Activated CD4-positive, alpha-beta T cell treated with anti-CD3 and anti-CD28 coated beads for 36 hours (primary cell): ENCODE measurements at places on chromosomes 11 and 22. TPM values are rescaled to one million over a fixed set of nuclear protein-coding genes. Genes with fewer than 3 reads are reported as not detected.

DNA sequence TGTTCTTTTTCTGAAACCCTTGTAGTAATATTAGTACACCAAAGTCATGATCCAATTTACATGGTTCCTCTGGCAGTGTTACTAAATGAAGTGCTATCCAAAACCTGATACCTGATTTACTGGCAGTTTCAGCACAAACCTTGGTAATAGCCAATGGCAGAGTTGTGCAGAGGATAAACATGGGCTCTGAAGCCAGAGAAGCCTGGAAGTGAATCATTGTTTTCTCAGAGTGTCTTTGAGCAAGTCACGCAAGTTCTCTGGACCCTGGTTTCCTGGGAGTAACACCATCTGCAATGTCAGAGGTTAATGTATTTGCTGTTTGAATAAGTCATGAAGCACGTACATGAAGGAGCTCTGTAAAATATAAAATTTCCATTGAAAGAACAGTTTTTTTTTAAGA, 222.3 kb upstream of the NARS2 start:
- DNase-seq: no peak

- DNase-seq: peak; percentile 94
Measured at GRCh38 chr11:67438158-67438902, 848 bp upstream of the PTPRCAP start.

GRCh38 chr11:130854483-130854882, 61.8 kb downstream of the SNX19 start:
- no peak for DNase-seq

DNA sequence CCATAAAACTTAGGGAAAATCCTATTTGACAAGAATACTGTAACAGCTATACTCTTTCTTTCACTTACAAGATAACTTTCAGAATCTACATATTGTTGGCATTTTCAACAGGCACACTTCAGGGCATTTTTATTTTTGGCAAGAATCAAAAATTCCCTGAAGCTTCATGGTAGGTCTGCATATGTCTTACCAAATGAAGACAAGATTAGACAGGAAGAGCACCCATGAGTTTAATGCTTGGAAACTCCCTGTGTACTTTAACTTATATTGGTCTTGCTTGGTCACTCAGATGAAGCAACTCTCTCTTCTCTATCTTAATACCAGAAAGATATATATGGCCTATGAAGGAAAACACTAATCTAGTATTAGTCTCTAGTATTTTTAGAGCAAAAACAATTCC, 137.7 kb downstream of the ATG16L2 start:
- no peak for DNase-seq

DNA sequence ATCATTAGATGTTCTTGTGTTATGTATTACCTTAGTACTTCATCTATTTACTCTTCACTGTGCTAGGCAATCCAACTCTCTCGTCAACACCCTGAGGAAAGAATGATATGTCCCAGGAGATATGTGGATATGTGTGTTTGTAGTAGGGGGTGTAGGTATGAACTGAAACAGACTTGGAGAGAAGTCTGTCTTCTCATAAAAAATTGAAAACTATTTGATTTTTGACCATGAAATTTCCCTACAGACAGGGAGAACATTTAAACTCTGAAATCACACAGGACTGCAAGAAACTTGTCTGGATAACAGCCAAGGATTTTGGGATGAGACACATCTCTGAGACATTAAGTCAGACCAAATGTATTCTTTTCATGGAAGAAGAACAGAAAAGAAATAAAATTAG, 967.0 kb upstream of the FAT3 start:
- DNase-seq: no peak

DNA sequence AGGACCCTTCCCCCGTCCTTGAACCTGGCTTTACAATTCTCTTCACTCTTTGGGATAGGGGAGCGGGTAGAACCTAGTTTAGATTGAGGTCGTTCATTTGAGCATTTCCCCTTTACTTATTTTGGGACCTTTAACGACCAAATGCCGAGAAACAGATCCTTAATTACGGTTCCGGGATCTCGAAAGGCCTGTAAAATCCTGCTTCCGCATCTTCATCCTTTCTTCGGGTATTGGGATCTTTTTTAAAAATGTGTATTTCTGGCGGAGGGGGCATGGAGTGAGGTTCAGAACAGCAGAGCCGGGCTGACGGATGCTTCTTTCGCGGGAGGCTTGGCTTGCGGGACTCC, 395 bp upstream of the HIPK3 start:
- no peak for DNase-seq

GRCh38 chr11:16440136-16440535, 83.8 kb upstream of the SOX6 start:
- DNase-seq: no peak

- no peak for DNase-seq
Measured at GRCh38 chr22:41334951-41335635, 33.8 kb downstream of the ZC3H7B start.

- no peak for DNase-seq
Measured at GRCh38 chr11:30985536-30985935, 384.0 kb downstream of the DCDC1 start.

GRCh38 chr11:105132716-105133511, 6.7 kb downstream of the CARD18 start:
- no peak for DNase-seq

GRCh38 chr11:73235236-73235786, 17.2 kb downstream of the P2RY2 start:
- no peak for DNase-seq

DNA sequence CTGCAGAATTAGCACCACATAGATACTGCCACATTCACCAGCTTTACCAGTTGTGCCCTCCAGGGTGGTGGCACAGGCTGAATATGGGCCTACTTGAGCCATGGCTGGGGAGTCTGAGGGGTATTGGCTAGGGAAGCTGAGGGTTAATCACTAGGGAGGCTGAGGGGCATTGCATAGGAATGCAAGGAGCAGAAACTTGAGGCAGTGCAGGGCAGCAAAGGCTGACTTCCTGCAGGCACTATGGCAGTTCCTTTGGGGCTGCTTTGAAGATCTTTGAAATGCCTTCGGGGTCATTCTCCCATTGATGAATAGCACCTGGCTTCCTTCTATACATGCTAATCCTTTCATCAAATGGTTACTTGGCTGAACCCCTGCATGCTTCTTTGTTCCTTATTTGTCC, 171.5 kb downstream of the RCN1 start:
- DNase-seq: no peak

- DNase-seq: no peak
Measured at GRCh38 chr22:18115906-18116371, 5.3 kb downstream of the TUBA8 start.

GRCh38 chr11:72524711-72525110, 90.4 kb upstream of the CLPB start:
- no peak for DNase-seq

Gene ANO3
- not detected for total RNA-seq

Gene CNGA4
- total RNA-seq: 0.21 TPM

Gene P2RY2
- total RNA-seq: not detected

Gene CARD18
- not detected for total RNA-seq

Gene B3GAT1
- total RNA-seq: 0.11 TPM

Gene RAB39A
- total RNA-seq: 0.12 TPM

Gene NAA40
- 15.9 TPM for total RNA-seq

Gene TUBA8
- total RNA-seq: 2.6 TPM

Gene ADAMTS15
- not detected for total RNA-seq

Gene CCDC87
- 0.09 TPM for total RNA-seq

Gene BATF2
- total RNA-seq: not detected

Gene INS
- not detected for total RNA-seq
